ENCODE measurements at places on chromosomes 11 and 22.

GRCh38 chr11:47225552-47226400, 11.0 kb downstream of the DDB2 start:
- DNase-seq: no peak

DNA sequence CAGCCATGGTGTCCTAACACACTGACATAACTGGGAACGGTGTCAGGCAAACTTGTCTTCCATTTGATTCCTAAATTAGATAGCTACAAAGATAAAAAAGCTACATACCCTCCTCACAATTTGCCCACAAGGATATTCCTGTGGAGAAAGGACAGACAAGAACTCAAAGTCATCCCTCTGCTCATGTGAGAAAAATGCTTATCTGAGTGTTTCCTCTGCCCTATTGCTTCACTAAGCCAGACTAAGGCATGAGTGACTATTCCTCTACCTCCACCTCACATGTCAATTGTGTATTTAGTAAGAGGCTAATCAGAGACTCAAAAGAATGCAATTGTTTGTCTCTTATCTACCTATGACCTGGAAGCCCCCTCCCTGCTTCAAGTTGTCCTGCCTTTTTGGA, 247.7 kb downstream of the DDX10 start:
- no peak for DNase-seq

DNA sequence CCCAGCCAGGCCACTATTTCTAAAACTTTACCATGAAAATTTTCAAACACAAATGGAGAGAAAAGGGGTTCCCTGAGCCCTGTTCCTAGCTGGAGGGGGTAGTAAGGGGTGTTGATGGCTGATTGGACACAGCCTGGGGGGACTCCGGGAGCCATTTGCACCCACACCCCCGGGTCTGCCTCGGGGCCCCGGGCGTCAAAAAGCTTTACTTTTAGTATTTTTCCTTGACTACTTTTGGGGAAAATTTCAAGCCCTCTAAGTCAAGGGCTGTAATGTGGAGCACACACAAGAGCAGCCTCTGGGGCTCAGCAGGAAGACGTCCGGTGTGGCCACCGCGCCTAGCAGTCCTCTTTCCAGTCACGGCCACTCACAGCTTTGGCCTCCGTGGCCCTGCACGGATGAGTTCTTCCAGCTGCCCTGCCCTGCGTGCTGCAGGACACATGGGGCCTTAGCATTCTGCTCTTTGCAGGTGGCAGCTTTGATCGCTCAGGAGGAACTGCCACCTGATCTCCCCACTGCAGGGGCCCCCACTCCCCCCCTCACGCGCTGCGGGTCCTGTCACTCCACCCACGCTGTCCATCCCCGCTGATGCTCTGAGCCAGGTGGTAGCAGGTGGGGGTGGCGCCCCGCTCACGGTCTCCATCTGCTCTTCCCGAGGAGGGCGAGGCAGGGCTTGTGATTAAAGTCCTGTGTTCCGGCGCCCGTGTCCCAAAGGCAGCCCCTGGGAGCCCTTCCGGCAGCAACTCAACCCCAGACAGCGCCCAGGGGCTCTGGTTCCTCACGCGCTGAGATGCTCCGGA, 14.4 kb downstream of the RNH1 start:
- DNase-seq: no peak

DNA sequence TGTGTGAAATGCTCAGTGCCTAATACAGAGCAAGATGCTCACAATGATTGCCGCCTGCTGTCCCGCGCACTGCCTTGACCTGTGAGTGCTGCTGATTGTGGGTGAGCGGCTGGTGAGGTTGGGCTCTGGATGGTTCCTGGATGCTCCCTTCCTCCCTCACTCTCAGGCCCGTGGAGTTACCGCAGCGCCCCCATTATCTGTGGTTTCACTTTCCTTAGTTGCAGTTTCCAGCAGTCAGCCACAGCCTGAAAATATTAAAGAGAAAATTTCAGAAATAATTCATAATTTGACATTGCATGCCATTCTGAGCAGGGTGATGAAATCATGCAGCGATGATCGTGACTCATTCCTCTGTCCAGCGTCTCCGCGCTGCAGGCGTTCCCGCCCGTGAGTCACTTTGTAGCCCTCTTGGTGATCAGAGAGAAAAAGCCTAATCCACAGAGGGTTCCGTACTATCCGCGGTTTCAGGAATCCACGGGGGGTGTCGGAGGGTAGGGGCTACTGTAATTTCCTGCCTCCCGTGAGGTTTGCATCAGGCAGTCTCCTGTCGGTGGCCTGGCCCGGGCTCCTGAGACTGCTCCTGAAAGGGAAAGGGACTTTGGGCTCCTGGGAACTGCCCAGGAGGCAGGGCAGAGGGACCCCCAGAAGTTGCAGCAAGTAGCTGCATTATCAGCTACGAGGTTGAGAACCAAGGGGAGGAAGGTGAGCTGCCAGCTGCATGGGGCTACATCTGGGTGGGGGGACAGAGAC, 10.6 kb downstream of the RPL3 start:
- no peak for DNase-seq

DNA sequence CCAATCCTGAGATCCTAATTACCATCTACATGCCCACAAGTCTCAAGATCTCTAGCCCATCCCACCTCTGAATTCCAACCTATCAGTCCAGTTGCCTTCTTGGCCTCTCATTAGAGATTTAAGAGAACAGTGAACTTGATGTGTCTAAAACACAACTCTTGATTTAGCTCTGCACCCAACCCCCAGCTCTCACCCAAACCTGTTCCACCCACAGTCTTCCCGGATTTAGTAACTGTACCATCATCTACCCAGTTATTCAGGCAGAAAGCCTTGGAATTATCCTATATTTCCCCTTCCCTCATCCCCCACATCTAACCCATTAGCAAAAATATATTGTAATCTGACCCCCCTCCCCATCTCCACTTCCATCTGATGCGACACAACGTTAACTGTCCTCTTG, 24.0 kb upstream of the YWHAH start:
- no peak for DNase-seq

Measured in effector CD4-positive, alpha-beta T cell (primary cell).